Thoracic aorta (tissue), 2 donors: ENCODE measurements at places on chromosomes 13 and 19.

DNA sequence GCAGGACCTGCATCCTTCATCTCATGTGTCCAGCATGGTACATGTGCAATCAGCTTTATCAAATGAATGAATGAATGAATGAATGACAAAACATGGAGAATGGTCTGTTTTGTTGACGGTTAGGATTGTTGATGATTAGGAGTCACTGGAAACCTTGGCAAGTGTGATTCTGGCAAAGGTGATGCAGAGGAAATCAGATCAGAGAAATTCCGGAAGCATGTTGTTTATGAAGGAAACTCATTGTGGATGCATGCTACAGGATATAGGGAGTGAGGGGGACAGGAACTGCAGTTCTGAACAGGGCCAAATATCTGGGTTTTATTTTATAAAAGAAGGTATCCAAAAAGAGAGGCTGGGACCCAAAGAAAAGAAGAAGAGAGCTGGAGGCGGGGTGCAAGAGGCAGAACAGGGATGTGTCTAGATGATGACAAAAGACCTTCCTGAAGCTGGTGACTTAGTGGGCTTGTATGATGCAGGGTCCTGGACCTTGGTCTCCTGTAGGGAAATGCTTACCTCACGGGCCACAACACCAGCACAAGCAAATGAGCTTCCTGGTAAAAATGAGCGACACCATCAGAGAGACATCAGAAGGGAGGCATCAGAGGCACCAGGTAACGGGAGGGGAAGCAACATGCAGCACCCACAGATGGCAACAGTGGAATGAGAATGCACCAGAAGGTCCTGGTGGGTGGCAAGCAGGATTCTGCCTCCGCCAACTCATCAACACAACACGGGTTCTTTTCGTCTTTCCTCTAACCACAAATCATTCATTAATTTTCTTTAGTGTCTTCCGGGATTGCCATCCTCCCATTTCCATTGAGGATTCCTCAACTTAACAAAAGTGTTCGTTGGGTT is 159.6 kb downstream of the FOXO1 start:
- H3K27me3 ChIP-seq: no peaks in the 10 kb centered on the region
- no peaks in the 10 kb centered on the region for H3K4me1 ChIP-seq
- H3K36me3 ChIP-seq: no peaks in the 10 kb centered on the region
- H3K27ac ChIP-seq: no peak overlapping the region
- DNase-seq: no peak

DNA sequence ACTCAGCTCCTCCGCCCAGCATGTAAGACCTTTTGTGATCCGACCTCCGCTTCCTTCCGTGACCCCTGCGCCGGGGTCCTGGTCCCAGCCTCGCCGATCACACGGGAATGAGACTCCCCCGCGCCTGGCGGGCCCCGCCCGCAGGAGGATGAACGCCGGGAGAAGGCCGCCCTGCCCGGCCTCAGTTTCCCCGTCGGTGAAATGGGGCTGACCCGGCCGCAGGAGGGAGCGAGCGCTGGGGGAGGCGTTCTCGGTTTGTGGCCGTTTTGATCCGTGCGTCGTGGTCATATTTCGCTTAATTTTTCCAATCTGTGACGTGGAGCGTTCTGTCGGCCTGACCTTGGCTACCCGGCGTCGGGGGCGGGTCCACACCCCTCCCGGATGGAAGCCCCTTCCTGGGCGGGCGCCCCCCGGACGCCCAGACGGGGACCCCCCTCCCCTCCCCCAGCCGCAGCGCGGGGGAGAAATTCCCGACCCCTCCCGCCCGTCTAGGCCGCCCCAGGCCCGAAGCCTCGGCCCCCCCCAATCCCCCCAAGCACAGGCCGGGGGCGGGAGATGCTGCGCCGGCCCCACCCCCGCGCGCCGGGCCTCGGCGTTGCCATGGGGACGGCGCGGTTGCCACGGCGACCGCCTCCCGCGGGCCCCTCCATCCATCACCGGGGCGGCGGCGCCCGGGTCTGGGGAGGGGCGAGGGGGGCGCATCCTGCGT is 11.1 kb downstream of the PALM start:
- H3K27ac ChIP-seq: no peak overlapping the region
- H3K27me3 ChIP-seq: no peaks in the 10 kb centered on the region
- no peaks in the 10 kb centered on the region for H3K4me1 ChIP-seq
- H3K36me3 ChIP-seq: no peaks in the 10 kb centered on the region

- H3K36me3 ChIP-seq: no peaks in the 10 kb centered on the region
- H3K27ac ChIP-seq: no peak overlapping the region
- no peak overlapping the region for H3K4me3 ChIP-seq
- DNase-seq: no peak
- H3K4me1 ChIP-seq: no peaks in the 10 kb centered on the region
Observed at GRCh38 chr13:94764576-94765321, 52.4 kb upstream of the SOX21 start.

GRCh38 chr13:46598820-46599180 is 45.8 kb downstream of the LRCH1 start:
- H3K27me3 ChIP-seq: no peaks in the 10 kb centered on the region
- H3K36me3 ChIP-seq: no peaks in the 10 kb centered on the region
- H3K4me1 ChIP-seq: peaks cover 51% of the 10 kb centered on the region
- DNase-seq: no peak
- H3K27ac ChIP-seq: no peak overlapping the region

DNA sequence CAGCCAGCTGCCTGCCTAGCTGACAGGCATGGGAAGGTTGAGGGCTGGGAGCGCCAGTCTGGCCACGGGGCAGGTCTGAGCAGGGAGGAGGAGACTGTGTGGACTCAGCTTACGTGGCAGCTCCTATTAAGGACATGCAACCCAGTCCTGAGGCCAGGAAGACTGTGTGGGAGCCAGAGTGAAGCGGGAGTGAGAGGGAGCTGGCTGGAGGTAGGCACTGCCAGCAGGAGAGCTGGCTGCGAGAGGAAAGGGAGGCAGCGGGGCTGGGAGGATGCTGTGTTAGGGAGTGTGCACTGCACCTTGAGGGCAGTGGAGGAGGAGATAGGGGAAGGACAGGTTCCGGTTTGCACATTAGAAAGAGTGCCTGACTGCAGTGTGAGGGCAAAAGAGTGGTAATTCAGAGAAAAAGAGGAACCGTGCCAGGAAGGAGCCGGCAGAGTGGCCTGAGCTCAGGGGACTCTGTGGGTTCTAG is 99.2 kb downstream of the SLC7A1 start:
- H3K27ac ChIP-seq: peak overlapping the region; percentile 14
- H3K27me3 ChIP-seq: no peaks in the 10 kb centered on the region
- peaks cover 10% of the 10 kb centered on the region for H3K36me3 ChIP-seq
- peak overlapping the region; percentile 6 for H3K4me3 ChIP-seq
- no peak for DNase-seq

- H3K4me3 ChIP-seq: no peak overlapping the region
- no peaks in the 10 kb centered on the region for H3K27me3 ChIP-seq
- no peak overlapping the region for H3K27ac ChIP-seq
- DNase-seq: no peak
- no peaks in the 10 kb centered on the region for H3K36me3 ChIP-seq
Observed at GRCh38 chr13:29760544-29760943, 89.9 kb downstream of the UBL3 start.

GRCh38 chr19:56142087-56142787 is 1.1 kb downstream of the ZNF444 start:
- H3K4me1 ChIP-seq: peaks cover 23% of the 10 kb centered on the region
- H3K27me3 ChIP-seq: no peaks in the 10 kb centered on the region
- peak overlapping the region; percentile 79 for H3K4me3 ChIP-seq
- no peak for DNase-seq

GRCh38 chr13:38334845-38335244 is 14.8 kb upstream of the UFM1 start:
- H3K4me3 ChIP-seq: no peak overlapping the region
- no peak for DNase-seq
- H3K36me3 ChIP-seq: no peaks in the 10 kb centered on the region
- H3K4me1 ChIP-seq: no peaks in the 10 kb centered on the region
- no peaks in the 10 kb centered on the region for H3K27me3 ChIP-seq

DNA sequence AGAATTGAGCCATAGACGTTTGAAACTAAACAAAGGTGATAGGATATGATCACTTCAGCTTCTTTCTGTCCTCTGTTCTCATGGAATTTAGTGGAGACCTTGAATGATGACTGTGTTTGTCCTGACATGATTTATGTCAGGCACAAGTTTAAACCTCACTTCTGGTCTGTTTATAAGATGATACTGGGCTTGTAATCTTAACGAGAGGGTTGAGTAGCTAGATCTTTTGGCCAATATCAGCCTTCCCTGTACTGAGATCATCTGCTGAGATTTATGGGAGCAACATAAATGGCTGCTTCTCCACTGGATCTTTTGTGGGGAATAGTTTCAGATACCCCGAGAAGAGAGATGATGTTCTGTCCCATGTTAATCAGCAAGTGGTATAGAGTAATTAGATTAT is 121.8 kb upstream of the OBI1 start:
- no peak for DNase-seq
- H3K36me3 ChIP-seq: no peaks in the 10 kb centered on the region
- H3K27me3 ChIP-seq: no peaks in the 10 kb centered on the region
- H3K27ac ChIP-seq: no peak overlapping the region
- no peaks in the 10 kb centered on the region for H3K4me1 ChIP-seq
- H3K4me3 ChIP-seq: no peak overlapping the region

DNA sequence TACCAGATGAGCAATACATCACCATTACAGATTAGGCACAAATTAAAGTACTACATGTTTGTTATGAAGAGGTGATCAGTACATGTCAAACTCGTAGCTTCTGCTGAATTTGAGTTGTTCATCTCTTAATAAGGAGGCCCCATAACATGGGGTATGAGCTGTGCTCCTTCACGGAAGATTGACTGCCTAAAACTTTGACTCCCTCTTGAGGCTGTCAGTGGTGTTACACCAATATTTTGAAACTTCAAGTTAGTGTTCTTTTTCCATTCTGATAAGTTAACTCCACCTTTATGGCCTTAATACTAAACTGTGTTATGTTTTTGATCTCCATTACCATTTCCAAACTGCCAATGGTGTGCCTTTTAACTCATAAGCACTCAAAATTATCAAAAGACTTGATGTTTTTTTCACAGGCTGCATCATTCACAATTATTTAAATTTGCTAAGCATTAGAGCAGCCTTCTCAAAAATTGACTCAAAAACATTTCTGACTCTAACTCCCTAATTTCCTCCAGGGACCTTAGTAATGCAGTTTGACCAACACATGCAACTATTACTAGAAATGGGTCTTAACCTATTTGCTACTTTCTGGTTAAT is 1591.5 kb downstream of the PCDH9 start:
- no peaks in the 10 kb centered on the region for H3K4me1 ChIP-seq
- DNase-seq: no peak
- H3K27ac ChIP-seq: no peak overlapping the region
- H3K27me3 ChIP-seq: no peaks in the 10 kb centered on the region

DNA sequence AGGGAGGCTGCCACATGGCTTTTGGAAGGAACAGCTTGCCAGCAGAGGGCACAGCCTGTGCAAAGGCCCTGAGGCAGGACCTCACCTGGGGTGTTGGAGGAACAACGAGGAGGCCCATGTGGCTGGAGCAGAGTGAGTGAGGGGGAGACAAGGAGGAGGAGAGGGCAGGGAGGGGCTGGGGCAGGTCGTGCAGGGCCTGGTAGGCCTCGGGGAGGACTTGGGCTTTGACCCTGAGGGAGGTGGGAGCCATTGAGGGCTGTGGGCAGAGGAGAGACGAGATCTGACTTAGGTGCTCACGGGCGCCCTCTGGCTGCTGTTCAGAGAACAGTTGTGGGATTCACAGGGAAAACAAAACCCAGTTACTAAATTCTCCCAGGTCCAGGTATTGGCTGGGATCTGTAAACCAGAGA is 25.2 kb downstream of the ZNRF4 start:
- no peak for DNase-seq
- peaks cover 6% of the 10 kb centered on the region for H3K27me3 ChIP-seq
- no peak overlapping the region for H3K4me3 ChIP-seq

- H3K27me3 ChIP-seq: no peaks in the 10 kb centered on the region
- no peaks in the 10 kb centered on the region for H3K36me3 ChIP-seq
- H3K27ac ChIP-seq: peak overlapping the region; percentile 57
- no peak overlapping the region for H3K4me3 ChIP-seq
Observed at GRCh38 chr13:98508685-98509084, 68.2 kb downstream of the STK24 start.

DNA sequence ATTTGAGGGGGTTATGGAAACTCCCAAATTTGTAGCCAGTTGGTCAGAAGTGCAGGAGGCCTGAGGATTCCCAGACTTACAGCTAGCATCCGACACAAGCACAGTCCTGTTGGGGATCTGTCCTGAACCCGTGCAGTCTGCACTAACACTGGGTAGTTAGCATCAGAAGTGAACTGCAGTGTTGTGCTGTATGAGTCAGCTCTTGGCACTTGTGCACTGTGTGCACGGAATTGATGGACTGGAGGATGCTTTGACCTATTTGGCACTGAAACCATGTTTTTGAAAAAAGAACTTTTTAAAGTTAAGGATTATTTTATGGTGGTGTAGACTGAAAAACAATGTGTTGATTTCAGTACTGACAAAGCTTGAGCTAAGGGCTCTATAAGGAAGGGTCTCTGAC is 279.0 kb downstream of the NHLRC3 start:
- H3K4me1 ChIP-seq: peaks cover 28% of the 10 kb centered on the region
- H3K4me3 ChIP-seq: no peak overlapping the region
- no peak overlapping the region for H3K27ac ChIP-seq

DNA sequence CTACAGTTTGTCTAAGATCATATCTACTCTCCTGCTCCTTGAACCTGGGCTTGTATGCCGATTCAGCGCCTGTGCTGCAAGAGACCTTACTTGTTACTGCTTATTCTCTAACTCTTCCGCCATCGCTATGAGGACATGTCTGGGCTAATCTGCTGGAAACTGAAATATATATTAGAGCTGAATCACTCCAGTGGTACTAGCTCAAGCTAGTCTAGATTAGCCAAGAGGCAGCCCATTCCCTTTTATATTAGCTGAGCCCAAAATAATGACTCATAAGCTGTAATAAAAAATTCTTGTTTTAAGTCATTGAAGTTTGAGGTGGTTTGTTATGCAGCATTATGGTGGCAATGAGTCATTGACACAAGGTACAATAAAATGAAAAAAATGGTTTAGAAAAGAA is 52.8 kb downstream of the SLC6A16 start:
- H3K27ac ChIP-seq: no peak overlapping the region
- no peak overlapping the region for H3K4me3 ChIP-seq
- no peaks in the 10 kb centered on the region for H3K36me3 ChIP-seq
- no peak for DNase-seq
- H3K4me1 ChIP-seq: no peaks in the 10 kb centered on the region
- H3K27me3 ChIP-seq: no peaks in the 10 kb centered on the region

- H3K4me3 ChIP-seq: no peak overlapping the region
- H3K27me3 ChIP-seq: no peaks in the 10 kb centered on the region
- no peaks in the 10 kb centered on the region for H3K36me3 ChIP-seq
- no peak overlapping the region for H3K27ac ChIP-seq
- no peak for DNase-seq
- H3K4me1 ChIP-seq: peaks cover 36% of the 10 kb centered on the region
Observed at GRCh38 chr19:18107235-18107634, 9.7 kb downstream of the MAST3 start.

GRCh38 chr19:18227781-18228271 is 1.6 kb upstream of the PDE4C start:
- no peak overlapping the region for H3K4me3 ChIP-seq
- H3K27me3 ChIP-seq: peaks cover 19% of the 10 kb centered on the region
- no peaks in the 10 kb centered on the region for H3K36me3 ChIP-seq
